Daoy (cell line): ENCODE measurements at places on chromosomes 7 and 10. TPM values are rescaled to one million over a fixed set of nuclear protein-coding genes. Genes with fewer than 3 reads are reported as not detected.

The SKIDA1 gene
- 0.29 and 1.3 TPM in 2 replicates for total RNA-seq

The ASAH2 gene
- 0.06 and 0.46 TPM in 2 replicates for total RNA-seq

DNA sequence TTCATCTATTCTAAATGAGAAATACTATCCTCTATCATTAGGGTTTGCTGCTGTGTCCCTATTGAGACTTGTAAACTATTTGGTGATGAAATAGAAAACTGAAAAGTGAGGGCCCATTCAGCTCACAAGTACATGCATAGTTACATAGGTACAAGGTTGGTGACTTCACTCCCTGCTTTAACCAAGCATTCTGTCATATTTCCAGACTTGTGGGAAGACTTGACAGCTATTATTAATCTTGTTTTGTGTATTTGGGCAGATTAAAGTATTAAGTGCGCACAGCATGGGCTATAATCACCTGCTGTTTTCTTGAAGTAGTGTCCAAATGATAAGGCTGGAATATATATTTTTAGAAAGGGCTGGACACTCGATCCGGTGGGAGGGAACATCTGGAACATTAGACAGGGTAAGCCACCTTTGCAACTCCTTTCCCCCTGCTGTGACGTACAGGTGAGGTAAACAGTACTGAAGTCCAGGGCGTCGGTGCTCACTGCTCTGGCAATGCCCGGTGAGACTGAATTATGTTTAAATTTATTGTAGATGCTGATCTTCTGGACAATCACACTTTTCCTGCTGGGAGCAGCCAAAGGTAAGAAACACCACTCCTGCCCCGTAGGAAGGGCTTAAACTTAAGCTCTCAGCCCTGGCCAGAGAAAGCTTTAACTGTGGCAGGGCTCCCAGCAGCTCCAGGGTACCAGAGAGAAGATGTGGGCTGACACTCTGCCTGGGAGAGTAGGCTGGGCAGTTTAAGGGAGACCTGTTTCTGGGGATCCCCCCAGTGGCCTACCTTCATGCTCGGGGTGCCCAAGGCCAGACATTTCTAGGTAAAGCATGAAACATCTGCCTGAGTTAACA, at the start of gene PNLIPRP1:
TSS of gene PNLIPRP1 (plus strand) at position 370 of the 855 bp plus-strand sequence. CDS start at position 541, 171 bp downstream.
- no peak for DNase-seq

GRCh38 chr10:22984066-22984465, 56.2 kb downstream of the ARMC3 start:
- DNase-seq = no peak

GRCh38 chr10:93150289-93150688, 76.6 kb downstream of the CYP26A1 start:
- peak; percentile 17 for DNase-seq

DNA sequence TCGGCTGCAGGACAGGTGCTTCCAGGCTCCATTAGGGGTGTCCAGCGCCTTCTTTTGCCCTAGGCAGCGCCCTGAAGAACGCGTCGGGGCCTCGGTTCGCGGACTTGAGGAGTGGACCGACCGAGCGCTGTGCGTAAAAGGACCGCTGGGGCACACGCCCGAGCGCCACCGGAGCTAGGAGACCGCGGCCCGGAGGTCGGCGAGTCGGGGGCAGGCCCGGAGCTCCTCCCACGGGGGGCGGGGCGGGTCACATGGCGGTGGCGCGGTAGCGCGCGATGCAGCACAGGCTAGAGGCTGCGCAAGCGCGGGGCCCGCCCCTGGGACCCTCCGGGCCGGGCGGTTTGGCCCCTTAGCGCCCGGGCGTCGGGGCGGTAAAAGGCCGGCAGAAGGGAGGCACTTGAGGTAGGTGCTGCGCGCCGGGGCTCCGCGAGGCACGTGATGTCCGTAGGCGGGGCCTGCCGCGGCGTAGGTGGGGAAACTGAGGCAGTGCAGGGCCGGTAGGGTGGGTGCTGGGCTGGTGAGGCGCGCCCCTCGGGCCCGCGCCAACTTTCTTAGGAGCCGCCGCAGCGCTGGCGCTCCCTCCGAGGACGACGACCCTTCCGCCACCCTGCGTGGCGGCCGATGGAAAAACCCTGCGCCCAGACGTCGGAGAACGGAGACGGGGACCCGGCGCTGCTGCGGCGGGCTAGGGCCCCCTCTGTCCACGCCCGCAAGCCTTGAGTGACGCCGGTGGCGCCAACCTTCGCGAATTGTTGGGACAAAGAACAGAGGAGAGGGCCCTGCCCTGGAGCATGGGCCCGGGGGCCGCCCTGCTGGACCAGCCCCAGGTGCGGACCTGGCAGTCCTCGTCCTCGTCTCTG, at the start of gene PRXL2A:
TSS of gene PRXL2A (plus strand) at position 310 of the 860 bp plus-strand sequence. CDS start 11,917 bp downstream, outside the sequence.
- DNase-seq = peak; percentile 77

DNA sequence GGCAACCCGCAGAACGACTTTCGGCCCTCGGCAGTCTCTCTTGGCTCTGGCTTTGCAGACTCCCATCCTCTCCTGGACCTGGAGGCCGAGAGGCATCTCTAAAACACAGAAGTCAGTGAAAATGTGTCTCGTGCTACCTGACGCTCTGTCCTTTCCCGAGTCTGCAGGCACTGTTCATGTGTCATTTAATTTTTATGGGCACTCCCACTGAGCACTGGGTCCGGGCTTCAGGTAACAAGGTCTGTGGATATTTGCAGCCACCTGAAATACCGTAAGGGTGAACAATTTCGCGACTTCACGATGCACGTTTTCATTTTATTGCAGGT, 96.8 kb downstream of the GLRX3 start:
- no peak for DNase-seq

GRCh38 chr7:143279186-143280098, 5.3 kb upstream of the TMEM139 start:
- peak; percentile 20 for DNase-seq

DNA sequence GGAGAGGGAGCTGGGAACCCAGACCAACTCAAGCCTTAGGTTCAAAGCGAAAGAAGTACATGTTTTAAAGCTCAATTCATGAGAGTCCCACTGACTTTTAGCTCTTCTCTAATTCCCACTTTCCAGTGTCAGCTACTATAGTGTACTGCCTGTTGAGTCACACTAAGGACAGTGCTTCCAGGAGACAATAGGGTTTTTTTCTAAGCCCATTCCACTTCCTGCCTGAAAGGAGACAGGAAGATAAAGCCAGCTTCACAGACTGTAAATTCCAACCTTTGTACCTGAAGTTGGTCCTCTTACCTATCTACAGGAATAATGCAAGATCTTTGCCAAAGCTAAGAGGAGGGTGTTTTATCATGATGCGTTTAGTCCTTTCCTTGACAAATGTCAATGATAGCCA, 4.4 kb downstream of the MSRB2 start:
- peak; percentile 12 for DNase-seq

The WDFY4 gene
- not detected in 2 replicates for total RNA-seq
